ENCODE measurements at places on chromosomes 6 and 20. TPM values are rescaled to one million over a fixed set of nuclear protein-coding genes. Genes with fewer than 3 reads are reported as not detected.
A peak's percentile ranks its signal among the peaks of the same experiment; 100 is the strongest.

The EPB41L2 gene
- total RNA-seq: 19.1 TPM

The TMEM14C gene
- total RNA-seq: 84.4 TPM

The GJA10 gene
- 0.05 TPM for total RNA-seq

The FOXC1 gene
- total RNA-seq: 3.7 TPM

GRCh38 chr6:14671261-14671681 is 553.7 kb downstream of the CD83 start:
- no peak for DNase-seq
- no peak overlapping the region for H3K4me3 ChIP-seq

DNA sequence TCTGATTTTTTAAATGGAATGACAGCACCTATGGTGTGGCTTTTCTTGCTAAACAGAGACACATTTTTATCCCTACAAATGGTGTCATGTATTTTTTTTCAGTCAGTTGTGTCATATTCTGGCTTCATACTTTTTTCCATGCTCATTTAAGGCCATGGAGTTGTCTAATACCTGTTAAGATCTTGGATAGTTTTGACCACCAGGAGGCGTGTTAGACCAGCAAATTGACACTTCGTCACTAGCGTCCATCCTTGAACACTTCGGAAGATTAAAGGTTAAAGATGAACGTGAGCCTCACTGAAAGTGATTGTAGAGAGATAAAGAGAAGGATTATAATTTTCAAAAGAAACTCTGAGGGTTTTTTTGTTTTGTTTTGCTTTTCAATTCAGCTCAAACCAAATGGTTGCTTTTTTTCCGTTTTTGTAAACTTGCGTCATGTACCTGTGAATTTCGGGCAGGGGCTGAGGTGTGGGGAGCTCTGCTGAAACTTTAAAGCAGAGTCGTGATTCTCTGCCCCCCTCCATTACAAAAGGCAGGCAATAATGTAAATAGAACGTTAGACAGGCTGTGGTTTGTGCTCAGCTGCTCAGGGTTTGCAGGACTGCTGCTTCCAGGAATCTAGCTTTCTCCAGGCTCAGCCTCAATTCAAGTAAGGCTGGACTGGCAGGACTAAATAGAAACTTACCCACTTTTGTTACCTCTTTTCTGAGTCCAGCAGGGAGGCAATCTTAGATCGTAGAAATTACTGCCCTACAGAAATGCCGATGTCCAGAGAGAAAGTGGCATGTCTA is 245.1 kb downstream of the FOXA2 start:
- no peaks in the 10 kb centered on the region for H3K36me3 ChIP-seq
- peak; percentile 26 for DNase-seq
- no peak overlapping the region for H3K27ac ChIP-seq
- H3K4me3 ChIP-seq: no peak overlapping the region

DNA sequence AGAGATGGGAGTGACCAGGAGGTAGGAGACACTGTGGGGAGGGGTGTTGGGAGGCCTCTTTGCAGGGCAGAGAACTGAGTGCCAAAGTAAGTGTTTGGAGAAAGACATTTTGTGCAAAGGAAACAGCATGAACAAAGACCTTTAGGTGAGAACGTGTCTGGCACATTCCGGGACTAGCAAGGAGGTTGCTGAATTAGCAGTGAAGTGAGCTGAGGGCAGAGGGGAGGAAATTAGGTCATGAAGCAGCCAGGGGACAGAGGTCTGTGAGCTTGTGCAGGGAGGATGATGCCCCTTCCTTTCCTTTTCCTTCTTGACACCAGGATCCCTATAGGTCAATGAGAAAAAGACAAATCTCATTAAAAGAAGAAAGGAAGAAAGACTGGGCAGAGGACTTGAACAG is 21.4 kb upstream of the AHCY start:
- no peak overlapping the region for H3K27ac ChIP-seq
- no peaks in the 10 kb centered on the region for H3K27me3 ChIP-seq
- no peaks in the 10 kb centered on the region for H3K36me3 ChIP-seq
- DNase-seq: no peak
- no peaks in the 10 kb centered on the region for H3K4me1 ChIP-seq

DNA sequence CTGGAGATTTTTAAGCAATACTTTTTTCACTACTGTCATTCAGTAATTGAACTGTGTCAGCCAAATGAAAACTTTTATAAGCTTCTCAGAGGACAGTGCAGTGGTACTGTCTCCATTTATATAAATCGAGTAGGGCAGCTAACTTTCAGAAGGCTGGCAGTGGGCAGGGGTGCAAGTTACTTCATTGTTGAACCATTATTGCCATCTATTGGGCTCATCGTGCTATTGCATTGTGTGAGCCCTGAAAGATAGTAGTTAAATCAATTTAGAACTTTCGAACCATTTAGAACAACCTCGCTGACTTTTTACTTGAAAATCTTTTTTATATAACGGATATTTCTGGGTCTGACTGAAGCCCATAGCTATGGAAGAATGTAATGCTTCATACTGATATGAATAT is 347.8 kb upstream of the PLCB4 start:
- H3K27me3 ChIP-seq: no peaks in the 10 kb centered on the region
- no peak overlapping the region for H3K4me3 ChIP-seq
- no peak overlapping the region for H3K27ac ChIP-seq
- peak; percentile 58 for DNase-seq

DNA sequence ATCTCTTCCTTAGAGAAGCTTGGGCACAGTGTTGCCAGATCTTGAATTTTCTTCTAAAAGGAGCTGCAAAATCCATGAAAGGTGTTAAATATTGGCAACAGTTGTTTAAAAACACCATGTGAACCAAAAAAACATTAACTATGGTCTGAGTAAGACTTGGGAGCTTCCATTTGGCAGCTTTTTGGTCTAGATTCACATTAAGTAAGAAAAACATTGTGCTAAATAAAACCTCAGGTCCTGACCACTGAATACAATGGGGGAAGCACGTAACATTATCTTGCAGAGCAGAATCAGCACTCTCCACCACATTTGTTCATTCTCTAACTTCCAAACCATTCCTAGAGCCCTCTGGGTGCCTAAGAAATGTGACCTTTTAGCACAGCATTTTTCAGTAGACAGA is 437.6 kb upstream of the PLCB4 start:
- H3K4me3 ChIP-seq: no peak overlapping the region
- no peak overlapping the region for H3K27ac ChIP-seq
- H3K27me3 ChIP-seq: no peaks in the 10 kb centered on the region
- H3K36me3 ChIP-seq: no peaks in the 10 kb centered on the region

GRCh38 chr6:82144852-82145340 is 102.6 kb downstream of the IBTK start:
- H3K4me1 ChIP-seq: no peaks in the 10 kb centered on the region
- H3K27me3 ChIP-seq: no peaks in the 10 kb centered on the region
- no peak for DNase-seq
- H3K4me3 ChIP-seq: no peak overlapping the region

DNA sequence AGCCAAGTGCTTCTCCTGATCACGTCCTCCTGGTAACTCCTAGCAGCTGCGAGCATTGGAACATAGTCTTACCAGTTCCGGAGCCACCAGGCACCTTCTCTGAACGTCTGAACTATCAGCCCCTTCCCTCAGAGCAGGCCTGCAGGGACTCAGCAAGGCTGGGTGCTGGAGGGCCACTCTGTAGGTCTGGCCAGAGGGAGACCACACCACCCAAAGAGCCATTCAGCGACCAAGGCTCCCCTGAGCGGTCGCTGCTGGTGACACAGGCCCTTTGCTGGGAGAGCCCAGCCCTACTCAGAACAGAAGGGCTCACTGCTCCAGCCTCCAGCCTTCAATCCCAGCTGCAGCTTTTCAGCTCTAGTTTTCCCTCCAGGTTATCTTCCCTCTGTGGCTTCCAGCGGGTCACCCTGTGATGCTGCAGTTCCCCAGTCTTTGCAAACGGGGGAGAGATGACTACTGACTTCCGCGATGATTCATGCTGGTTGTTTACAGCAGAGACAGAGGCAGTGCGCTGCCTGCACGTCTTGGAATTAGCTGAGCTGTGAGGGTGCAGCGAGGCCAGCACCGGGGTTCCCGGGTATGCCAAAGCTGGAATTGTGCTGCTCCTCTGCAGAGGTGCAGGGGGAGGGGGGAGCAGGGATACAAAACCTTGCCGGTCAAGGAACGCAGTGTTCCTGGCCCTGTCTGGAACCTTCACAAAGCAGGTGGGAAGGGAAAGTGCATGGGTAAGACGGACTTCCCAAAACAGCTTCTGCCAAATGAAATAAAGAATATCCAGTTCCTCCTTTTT is 161.4 kb downstream of the LY86 start:
- no peak overlapping the region for H3K27ac ChIP-seq
- no peaks in the 10 kb centered on the region for H3K36me3 ChIP-seq
- no peak overlapping the region for H3K4me3 ChIP-seq
- peaks cover 13% of the 10 kb centered on the region for H3K4me1 ChIP-seq
- H3K27me3 ChIP-seq: no peaks in the 10 kb centered on the region

GRCh38 chr6:101386982-101387381 is 6.5 kb upstream of the GRIK2 start:
- H3K4me1 ChIP-seq: no peaks in the 10 kb centered on the region
- H3K36me3 ChIP-seq: no peaks in the 10 kb centered on the region
- H3K27ac ChIP-seq: no peak overlapping the region
- DNase-seq: no peak
- H3K27me3 ChIP-seq: peaks cover 11% of the 10 kb centered on the region

GRCh38 chr6:159758031-159759001 is 3.5 kb upstream of the ACAT2 start:
- no peak overlapping the region for H3K27ac ChIP-seq
- peaks cover 26% of the 10 kb centered on the region for H3K36me3 ChIP-seq
- no peak for DNase-seq
